ENCODE measurements at places on chromosomes 2 and 18. TPM values are rescaled to one million over a fixed set of nuclear protein-coding genes. Genes with fewer than 3 reads are reported as not detected.

Gene DQX1
- 0.42 TPM for total RNA-seq

Gene FOXI3
- 0.27 TPM for total RNA-seq

Gene ANKRD29
- 2.4 TPM for total RNA-seq

Gene ARHGAP25
- total RNA-seq, result 1.2 TPM

Gene FBLN7
- total RNA-seq, result 1.9 TPM

Gene SF3B6
- 85.3 TPM for total RNA-seq

Gene HOXD13
- 0.63 TPM for total RNA-seq

Gene SLC66A3
- 7.3 TPM for total RNA-seq

Gene CDH19
- total RNA-seq, result not detected

Gene CYP26B1
- 1,322 TPM for total RNA-seq

Gene HOXD12
- total RNA-seq, result 0.27 TPM

Gene IL1R1
- 13.3 TPM for total RNA-seq

Gene SPHKAP
- total RNA-seq, result not detected

Gene LIMS4
- 1.2 TPM for total RNA-seq

Gene GLI2
- total RNA-seq, result 67.0 TPM

Gene FKBP1B
- total RNA-seq, result 18.0 TPM

Gene COMMD1
- 40.3 TPM for total RNA-seq

Gene CDH20
- 0.89 TPM for total RNA-seq

Gene IL18R1
- total RNA-seq, result 0.71 TPM

Gene WDR33
- 59.9 TPM for total RNA-seq

Gene RUFY4
- not detected for total RNA-seq

Gene CXXC1
- total RNA-seq, result 81.3 TPM

Gene FBXO36
- 5.1 TPM for total RNA-seq

Gene CTAGE1
- total RNA-seq, result 0.07 TPM

Gene RAB27B
- 1.3 TPM for total RNA-seq

Gene CAPN13
- total RNA-seq, result 0.14 TPM

Gene C2orf72
- 0.77 TPM for total RNA-seq

Gene NAT8
- not detected for total RNA-seq

Gene HNMT
- 18.8 TPM for total RNA-seq

Gene CLEC4F
- total RNA-seq, result not detected

Gene GKN1
- not detected for total RNA-seq

Gene SERPINB3
- total RNA-seq, result not detected

Gene NGEF
- 1.3 TPM for total RNA-seq

Gene LHCGR
- not detected for total RNA-seq

Gene MFSD2B
- 0.84 TPM for total RNA-seq

Gene OXER1
- total RNA-seq, result 7.5 TPM

Gene KIF3C
- 39.5 TPM for total RNA-seq

Gene TACR1
- 0.09 TPM for total RNA-seq

Gene SRD5A2
- not detected for total RNA-seq

Gene FSIP2
- total RNA-seq, result 28.7 TPM

Gene UGT1A10
- total RNA-seq, result not detected

Gene CDH7
- total RNA-seq, result 0.94 TPM

Gene FBXO15
- total RNA-seq, result 2.2 TPM

Gene C2orf78
- total RNA-seq, result not detected

Gene TYW5
- 12.7 TPM for total RNA-seq

Gene SNED1
- 7.1 TPM for total RNA-seq

Gene CRIM1
- 69.7 TPM for total RNA-seq

Gene SCYGR7
- not detected for total RNA-seq

Gene SYT4
- total RNA-seq, result 1.0 TPM

Gene C1QL2
- not detected for total RNA-seq

Gene PRSS56
- 0.09 TPM for total RNA-seq

Gene SLC8A1
- 30.7 TPM for total RNA-seq

Gene TMEM247
- total RNA-seq, result not detected

All from mesothelial cell of epicardium (in vitro differentiated cells).